ENCODE measurements at places on chromosomes 6 and 20. TPM values are rescaled to one million over a fixed set of nuclear protein-coding genes. Genes with fewer than 3 reads are reported as not detected.

DNA sequence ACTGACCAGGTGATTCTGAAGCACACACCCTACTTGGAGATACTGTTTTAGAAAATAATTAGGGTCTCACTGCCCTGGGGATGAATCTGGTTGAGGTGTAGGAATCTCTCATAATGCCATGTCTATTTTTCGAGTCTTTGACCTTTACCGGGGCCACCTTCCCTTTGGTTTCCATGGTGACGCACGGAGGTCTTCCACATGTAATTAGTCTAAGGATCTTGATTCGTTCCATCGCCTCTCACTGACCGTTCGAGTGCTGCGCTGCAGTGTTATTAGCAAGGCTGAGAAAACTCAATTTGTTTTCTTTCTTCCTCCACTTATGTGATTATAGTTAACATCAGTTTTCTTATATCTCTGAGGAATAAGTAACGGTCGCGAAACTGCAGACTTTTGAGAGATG is 144.3 kb upstream of the SPACA1 start:
- DNase-seq = no peak

- no peak for DNase-seq
These were observed 67.1 kb downstream of the TAF4 start for GRCh38 chr20:61998343-61999121.

DNA sequence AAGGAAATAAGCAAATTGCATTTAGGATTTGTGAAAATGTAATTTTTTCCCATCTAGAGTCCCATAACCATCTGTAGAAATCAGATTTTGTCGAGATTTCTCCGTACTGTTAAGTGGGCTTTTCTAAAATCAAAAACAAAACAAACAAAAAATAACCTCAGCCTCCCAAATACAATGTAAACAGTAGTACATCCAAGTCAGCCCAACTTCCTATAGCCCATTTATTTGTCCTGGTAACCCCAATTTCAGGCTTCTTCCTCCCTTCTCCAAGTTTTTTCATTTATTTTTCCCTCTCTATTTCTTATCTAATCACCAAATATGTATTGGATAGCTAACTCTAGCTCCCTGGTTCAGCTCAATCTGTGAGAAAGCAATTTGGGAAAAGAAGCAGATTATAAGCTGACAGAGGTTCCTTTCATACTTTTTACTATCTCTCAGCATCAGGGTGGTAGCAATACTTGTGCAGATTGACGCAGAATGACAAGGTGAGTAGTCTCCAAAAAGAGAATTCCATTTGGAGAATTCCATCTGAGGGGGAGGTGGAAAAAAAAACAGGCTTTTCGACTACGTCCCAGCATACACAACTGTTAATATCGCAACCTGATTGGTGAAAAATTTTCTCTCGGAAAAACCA is 132.6 kb upstream of the BTN3A2 start:
- DNase-seq = no peak

DNA sequence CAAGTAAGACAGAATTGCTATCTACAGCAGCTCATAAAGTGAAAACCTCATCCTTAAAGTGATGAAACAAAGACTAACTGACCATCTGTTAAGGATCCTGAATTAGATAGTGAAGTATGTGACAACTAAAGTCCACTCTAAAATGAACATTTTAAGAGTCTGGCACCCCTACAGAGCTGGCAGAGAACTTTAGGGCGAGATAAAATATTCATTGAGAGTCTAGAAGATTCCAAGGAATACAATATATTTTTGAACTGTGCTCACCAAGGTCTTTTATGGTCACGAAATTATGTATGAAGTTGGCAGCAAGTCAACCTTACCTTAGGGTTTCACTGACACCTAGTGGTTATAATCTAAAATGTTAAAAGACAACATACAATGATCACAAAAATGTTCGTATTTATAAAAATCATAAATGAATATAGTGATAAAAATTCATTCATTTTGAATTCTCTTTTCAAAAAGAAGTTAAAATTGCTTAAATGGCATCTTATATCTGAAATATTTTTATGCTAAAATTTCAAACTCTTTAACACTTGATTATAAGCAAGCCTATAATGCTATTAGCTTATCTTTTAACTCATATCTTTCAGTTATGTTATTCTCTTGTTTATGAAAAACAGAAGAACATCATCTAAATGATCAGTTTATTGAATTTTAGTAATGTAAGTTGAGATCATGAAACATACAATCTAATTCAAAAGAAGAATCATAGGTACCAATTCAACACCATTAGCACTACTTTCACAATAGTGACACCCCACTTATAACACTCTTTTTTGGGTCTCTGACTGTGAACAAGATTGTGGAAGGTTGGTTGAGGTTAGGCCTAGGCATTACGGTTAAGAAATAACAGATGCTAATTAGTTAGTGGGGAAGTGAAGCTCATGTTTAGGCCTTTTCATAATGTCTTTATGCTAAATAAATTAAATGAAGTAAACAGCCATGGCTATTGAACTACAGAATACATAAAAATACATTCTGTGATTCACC is 27.5 kb downstream of the RSPH3 start:
- DNase-seq = no peak

TRIM10 gene
- total RNA-seq = not detected

TNXB gene
- 1.6 TPM for total RNA-seq

MDC1 gene
- 25.0 TPM for total RNA-seq

MUC21 gene
- not detected for total RNA-seq
